NCI-H2171 (cell line): ENCODE measurements at places on chromosomes 1 and 21.

DNA sequence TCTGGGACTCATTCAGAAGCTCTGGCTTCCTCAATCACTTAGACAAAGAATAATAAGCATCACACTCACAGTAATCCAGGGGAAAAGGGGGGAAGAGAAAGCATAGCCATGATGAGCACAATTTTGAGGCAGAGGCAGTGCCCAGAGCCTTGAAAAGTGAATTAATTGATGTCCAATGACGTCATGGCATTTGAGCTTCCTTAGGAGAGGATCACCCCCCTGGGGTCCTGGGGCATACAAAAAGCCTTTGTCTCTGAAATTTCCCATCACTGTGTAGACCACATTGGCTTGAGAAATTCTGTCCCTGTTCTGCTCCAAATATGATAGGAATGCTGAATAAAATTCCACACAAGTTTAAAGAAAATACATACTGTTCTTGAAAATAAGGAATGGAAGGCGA lies 84.3 kb upstream of the COA6 start:
- no peak for DNase-seq

GRCh38 chr1:22860883-22861385 lies 111.7 kb downstream of the LACTBL1 start:
- no peak for DNase-seq

- no peak for DNase-seq
Observed at GRCh38 chr1:160222546-160222945, 17.4 kb downstream of the PEA15 start.

- no peak for DNase-seq
Observed at GRCh38 chr1:18119289-18119688, 11.7 kb downstream of the IGSF21 start.

DNA sequence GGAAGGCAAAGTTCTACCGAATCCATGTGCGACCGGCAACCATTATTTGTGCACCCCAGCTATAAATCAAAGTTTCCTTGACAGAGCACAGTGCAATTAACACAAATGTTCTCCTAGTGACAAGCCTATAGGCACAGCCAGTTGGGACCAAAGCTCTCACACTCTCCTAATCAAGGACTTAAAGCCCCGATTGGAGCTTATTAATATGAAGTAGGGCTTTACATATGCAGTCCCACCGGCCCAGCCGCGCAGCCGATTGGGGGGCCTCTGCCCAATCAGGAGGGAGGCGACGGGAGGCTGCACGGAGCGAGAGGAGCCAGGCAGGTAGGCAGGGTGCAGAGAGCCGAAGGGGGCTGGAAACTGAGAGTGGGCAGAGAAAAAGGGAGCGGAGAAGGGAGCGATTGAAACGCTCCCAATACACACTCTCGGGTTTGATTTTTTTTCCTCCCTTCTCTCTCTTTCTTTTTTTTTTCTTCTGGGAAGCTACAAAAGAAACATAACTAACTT lies at the start of gene ESRRG:
ESRRG (minus strand) TSS at position 156 of the 507 bp plus-strand sequence; CDS start at position 26, 130 bp downstream.
- peak; percentile 94 for DNase-seq

- no peak for DNase-seq
Observed at GRCh38 chr1:7335224-7335879, 435.7 kb upstream of the VAMP3 start.

GRCh38 chr1:69244211-69244610 lies 323.5 kb upstream of the LRRC7 start:
- no peak for DNase-seq

DNA sequence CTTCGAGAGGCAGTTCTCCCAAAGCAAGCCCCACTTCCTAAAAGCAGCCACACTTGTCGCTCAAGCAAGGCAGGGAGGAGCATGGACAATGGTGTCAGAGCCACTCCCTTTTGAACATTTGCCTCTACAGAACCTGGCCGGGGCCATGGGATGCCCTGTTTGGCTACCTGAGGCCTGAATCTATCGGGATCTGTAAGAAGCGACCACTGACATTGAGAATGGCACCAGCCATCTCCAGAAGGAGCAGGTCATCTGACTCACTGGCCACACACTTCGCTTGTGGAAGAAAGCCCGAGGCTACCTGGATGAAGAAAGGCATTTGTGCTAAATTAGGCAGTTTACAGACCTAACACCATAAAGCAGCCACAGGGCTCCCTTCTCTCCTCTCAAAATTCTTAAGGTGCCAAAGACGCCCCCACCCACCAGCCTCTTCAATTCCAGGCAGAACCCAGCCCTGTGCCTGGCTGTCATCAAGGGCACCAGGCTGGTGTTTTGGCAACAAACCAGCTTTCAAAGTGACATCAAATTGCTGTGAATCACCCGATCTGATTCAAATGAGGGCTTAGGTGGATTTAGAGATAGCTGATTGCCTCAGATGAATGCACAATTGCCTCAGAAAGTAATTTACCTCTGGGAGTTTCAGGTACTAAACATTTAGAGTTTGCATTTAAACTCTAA lies 104.8 kb downstream of the ETS2 start:
- no peak for DNase-seq

DNA sequence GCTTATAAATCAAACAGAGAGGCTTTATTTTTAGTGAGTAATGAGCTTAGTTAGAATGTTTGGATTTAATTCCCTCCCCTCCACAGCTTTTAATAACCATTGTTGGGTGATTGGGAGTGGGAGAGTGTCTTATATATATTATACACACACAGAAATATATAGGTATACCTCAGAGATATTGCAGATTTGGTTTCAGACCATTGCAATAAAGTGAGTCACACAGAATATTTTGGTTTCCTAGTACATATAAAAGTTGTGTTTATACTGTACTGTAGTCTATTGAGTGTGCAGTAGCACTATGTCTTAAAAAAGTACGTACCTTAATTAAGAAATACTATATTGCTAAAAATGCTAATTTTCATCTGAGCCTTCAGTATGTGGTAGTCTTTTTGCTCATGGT lies 44.4 kb downstream of the RPS6KC1 start:
- DNase-seq = no peak

- DNase-seq = no peak
Observed at GRCh38 chr1:115880981-115881672, 40.2 kb upstream of the NHLH2 start.

GRCh38 chr21:35265170-35265877 lies 216.2 kb upstream of the RUNX1 start:
- no peak for DNase-seq

DNA sequence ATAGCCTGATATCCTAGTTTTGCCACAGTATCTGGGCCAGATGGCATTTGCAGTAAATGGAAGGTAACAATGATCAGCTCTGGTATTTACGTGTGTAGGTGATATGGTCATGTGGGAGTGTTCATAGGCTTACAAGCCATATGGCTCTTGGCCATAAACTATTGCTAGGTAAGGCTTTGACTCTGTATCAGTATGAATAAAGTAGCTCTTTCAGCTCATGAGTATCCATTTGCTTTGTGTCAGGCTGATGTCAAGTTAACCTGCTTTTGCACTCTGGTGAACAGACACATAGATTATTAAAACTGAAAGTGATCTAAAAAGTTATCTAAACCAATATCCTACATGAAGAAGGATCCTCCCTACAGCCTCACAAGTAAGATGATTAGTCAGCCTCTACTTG lies 69.0 kb downstream of the DDR2 start:
- DNase-seq = peak; percentile 68
